ENCODE measurements at places on chromosomes 4 and X.

DNA sequence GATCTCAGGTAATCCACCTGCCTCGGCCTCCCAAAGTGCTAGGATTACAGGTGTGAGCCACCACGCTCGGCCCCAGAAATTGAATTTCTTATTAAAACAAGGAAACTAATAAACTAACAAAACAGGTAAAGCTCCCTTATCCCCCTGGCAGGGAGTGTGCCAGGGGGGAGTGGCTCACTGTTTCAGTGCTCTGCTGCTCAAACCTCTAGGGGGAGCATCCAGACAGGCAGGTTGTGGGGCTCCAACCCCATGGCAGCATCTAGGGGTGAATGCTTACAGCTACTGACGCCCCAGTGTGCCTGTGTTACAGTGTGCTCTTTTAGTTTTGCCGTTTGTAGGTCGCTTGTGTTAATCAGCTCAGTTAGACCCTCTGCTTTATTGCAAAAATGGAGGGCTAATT lies 605.0 kb downstream of the GABRG1 start:
- DNase-seq, result no peak

- DNase-seq, result no peak
Observed at GRCh38 chrX:31909850-31910572, 838.2 kb upstream of the FTHL17 start.

DNA sequence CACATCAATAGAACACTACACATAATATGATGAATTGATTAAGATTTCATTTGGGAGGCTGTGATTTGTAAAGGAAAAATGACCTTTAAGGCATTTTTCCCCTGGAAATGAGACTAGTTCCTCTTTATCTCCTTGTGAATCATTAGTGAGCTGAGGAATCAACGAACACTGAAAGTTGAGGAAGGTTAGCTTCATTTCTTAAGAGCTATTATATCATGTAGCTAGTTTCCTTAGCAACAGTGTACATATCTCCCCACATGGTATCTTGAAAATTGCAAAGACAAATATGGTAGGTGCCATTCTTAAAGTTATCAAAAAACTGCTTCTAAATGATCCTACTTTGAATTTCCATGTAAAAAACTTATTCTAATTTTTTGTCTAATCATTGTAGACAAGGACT lies 127.5 kb upstream of the NRK start:
- no peak for DNase-seq

GRCh38 chrX:127726227-127726626 lies 326.0 kb downstream of the ACTRT1 start:
- no peak for DNase-seq
